ENCODE measurements at places on chromosomes 1 and 21. TPM values are rescaled to one million over a fixed set of nuclear protein-coding genes. Genes with fewer than 3 reads are reported as not detected.
A peak's percentile ranks its signal among the peaks of the same experiment; 100 is the strongest.

The LAMC1 gene
- total RNA-seq, result 802 TPM

The LCE3D gene
- total RNA-seq, result not detected

DNA sequence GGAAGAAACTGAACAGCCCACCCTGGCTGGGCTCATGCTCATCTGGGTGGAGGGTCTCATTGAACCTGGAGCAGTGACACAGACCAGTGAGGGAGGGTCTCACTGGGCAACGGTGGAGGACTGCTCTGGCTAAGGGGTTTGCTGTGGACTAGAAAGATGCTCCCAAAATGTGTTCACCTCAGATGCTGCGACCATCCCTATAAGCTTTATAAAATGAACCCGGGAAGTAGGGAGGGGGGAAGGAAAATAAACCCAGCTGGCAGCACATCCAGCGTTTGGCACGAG, 34.5 kb upstream of the LBR start:
- DNase-seq, result no peak

DNA sequence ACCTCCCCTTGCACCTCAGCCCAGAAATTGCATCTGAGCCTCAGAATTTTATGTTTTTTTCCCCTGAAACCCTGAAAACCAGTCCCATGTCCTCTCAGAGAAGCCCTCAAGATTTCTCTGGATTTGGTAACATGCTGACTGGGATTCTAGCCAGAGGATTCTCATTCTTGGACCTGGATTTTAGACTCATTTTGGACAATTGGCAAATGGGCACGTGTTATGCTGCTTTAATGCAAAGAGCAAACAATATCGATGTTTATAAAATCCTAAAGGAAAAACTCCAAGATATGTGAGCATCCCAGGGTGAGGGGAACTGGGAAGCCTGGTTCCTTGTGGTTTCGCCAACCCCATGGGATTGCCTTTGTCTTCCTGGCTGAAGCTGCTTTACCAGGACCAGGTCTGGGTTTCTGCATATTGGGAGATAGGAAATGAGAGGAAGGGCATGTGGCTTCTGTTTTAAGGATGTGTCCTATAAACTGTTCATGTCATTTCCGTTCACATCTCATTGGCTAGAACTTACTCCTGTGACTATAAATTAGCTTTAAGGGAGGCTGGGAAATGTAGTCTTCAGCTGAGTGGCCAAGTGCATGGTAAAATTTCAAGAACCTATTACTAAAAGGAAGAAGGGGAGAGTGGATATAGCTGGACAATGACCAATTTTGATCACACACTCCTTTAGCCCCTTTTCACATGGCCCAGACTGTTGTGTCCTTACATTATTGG, 27.2 kb upstream of the BCL10 start:
- DNase-seq, result no peak

The ATP6V0B gene
- total RNA-seq, result 99.2 TPM

The GPR61 gene
- total RNA-seq, result not detected

DNA sequence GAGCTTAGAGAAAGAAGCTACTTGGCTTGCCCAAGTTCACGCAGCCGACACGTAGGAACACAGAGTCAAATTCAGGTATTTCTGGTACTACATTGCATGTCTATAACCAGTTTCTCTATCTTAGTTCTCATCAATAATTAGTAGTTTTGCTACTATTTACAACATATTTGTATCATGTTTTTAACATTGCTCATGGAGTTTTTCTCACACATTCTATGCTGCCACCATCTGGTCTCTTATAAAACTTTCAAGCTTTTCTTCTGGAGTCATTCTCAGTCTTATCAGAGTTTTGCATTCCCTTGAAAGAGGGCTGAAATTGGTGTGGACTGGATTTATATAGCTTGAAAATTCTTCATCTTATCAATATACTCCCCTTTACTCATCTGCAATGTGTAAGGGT, 118.8 kb upstream of the PALMD start:
- DNase-seq, result peak; percentile 50

DNA sequence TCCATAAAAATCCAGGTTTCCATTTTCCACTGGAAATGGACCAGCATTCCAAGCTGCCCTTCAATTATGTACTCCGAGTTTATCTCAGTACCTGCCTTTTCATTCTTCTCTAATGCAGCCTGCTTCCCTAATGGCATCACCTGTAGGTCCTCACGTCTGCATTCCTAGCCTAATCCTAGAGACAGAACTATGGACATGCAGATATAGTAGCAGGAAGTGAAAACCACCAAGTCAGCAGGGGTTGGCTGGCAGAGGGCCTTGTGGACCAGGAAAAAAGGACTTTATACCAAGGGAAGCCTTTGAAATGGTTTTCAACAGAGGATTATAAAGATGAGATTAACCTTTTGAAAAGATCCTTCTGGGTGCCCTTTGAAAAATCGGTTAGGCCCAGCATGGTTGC, 135.7 kb upstream of the L1TD1 start:
- DNase-seq, result no peak

DNA sequence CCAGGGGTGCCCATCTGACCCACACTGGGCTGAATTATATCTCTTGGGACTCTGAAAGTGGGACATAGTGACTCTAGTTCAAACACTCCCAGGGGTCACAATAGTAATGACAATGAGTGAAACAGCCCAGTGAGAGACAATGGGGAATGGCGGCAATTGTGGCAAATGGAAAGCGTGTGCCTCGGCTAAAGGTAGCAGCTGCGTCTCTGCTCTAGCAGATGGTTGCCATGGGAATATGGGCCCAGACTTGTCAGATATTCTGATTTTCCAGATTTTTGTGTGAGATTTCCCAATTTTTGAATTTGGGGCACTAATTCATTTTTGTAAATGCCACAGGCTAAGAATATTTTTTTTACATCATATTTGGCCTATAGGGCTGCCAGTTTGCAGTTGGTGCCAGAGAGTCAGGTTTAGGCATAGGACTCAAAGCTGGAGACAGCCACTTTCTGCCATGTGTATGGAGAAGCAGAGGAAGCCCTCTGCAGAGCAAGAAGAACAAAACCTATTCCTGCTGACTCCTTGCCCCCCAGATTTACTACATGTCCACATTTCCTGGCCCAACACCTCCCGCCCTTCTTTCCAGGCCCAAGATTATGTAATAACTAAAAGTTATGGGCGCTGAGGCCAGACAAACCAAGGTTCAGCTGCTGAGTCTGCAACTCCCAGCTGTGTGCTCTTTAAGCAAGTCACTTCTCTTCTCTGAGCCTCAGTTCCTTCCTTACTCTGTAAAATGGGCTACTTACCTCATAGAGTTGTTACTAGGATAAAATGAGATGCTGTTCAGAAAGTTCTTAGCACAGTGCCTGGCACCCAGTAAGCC, 21.6 kb upstream of the PTP4A2 start:
- no peak for DNase-seq

- DNase-seq, result peak; percentile 76
These were observed 3.1 kb downstream of the ADAMTSL4 start for GRCh38 chr1:150552128-150552910.

GRCh38 chr1:95039360-95040031, 33.3 kb downstream of the ALG14 start:
- no peak for DNase-seq

DNA sequence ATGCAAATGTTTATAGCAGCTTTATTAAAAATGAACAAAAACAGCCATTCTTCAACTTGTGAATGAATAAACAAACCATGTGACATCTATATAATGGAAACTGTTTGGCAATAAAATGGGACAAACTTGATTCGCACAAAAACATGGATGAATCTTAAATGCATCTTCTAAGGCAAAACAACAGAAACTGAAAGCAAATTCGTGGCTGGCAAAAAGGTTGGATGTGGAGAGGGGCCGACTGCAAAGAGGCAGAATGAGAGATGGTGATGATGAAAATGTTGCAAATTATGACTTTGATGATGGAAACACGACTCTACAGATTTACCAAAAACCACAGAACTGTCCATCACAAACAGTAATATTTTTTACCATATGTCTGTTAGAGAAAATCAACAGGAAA, 327.0 kb upstream of the NR5A2 start:
- DNase-seq, result no peak

GRCh38 chr21:33396436-33396835, 6.8 kb upstream of the IFNGR2 start:
- DNase-seq, result no peak

The C1orf167 gene
- not detected for total RNA-seq

DNA sequence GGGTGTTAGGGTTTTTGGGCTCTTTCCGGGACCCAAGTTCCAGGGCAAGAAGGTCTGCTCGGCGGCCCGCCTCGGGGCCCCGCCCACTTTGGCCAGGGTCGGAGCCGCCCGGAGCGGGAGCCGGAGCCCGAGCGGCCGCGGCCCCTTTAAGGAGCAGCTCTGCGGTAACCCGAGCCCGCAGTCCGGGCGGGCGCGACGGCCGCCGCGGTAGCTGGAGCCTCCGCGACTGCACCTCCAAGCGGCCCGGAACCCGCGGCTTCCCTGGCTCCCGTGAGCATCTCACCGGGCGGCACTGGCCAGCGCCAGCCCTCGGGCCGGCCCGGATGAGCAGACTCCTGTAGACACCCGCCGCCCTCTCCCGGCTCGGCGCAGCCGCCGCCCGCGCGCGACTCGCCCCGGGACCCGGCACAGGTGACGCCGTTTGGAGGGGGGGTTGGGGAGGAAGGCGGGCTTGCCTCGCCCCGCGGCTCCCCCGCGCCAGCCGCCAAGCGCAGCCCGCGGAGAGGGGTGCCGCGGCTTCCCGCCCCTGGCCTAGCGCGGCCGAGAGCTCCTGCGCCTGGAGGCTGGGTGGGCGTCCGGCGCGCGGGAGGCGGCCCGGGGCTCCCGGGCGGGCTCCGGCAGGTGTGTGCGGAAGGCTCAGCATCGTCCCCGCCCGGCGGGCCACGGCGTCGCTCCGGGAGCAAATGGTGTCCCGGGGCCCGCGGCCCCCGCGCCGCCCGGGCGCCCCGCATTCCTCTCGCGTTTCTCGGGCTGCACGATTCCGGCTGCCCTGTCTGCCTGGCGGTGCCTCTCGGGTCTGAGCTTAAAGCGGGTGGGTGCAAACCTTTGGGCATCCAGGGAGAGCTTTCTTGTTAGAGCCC, at the start of gene TLCD4:
TLCD4 (plus strand) TSS at position 149 of the 860 bp plus-strand sequence. CDS start 26,547 bp downstream, outside the sequence.
- peak; percentile 35 for DNase-seq

GRCh38 chr21:36065497-36066036, 4.3 kb upstream of the CBR1 start:
- DNase-seq, result peak; percentile 76

- no peak for DNase-seq
These were observed 210.1 kb upstream of the NRIP1 start for GRCh38 chr21:15274701-15275485.

GRCh38 chr1:77348549-77348948, 66.7 kb downstream of the AK5 start:
- peak; percentile 5 for DNase-seq

GRCh38 chr1:113325022-113325421, 65.3 kb upstream of the MAGI3 start:
- DNase-seq, result peak; percentile 13

DNA sequence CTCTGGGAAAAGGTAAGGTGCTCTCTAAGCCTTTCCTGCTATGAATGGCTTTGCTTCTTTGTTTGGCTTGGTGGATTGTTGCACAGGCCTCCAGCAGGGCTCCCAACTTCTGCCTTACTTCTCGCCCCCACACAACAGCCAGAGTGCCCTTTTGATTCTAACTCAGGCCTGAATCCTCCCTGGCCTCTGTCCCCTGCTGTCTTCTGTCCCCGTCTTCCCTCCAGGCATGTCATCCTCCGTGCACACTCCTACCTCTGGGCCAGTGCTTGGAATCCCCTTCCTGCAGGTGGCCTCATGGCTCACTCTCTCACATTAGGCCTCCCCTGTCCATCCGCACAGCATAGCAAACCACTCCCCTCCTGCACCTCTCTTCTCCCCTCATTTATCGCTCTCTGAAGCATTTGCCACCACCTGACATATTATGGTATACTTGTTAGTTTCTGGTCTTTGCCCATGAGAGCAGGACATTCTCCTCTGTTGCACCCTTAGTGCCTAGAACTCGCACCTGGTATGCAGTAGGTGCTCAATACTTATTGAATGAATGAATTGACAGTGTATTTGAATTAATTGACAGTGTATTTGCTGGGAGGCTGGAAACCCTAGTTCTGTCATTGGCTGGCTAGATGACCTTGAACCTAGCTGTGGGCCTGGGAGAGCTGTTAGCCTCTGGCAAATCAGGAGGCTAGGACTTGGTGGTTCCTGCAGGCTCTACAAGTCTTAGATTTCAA, 2.9 kb downstream of the ZDHHC18 start:
- DNase-seq, result no peak

The SH2D1B gene
- total RNA-seq, result 0.05 TPM

DNA sequence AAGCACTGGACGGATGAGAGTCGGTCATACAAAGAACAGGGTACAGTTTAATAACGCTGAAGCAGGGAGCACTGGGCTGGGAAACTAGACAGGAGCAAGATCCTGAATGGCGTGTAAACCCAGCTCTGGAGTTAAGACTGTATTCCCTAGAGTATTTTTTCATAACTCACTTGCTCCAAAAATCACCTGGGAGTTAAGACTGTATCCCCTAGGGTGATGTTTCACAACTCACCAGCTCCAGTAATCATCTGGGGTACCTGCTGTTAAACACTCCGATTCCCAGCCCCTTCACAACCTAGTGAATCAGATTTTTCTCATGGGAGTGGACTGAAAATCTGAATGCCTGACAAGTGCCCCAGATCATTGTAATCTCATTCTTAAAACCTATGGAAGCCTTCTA, 123.2 kb downstream of the MAB21L3 start:
- no peak for DNase-seq

The TMEM82 gene
- total RNA-seq, result not detected

- no peak for DNase-seq
These were observed 44.1 kb downstream of the ESRRG start for GRCh38 chr1:216679108-216679507.

DNA sequence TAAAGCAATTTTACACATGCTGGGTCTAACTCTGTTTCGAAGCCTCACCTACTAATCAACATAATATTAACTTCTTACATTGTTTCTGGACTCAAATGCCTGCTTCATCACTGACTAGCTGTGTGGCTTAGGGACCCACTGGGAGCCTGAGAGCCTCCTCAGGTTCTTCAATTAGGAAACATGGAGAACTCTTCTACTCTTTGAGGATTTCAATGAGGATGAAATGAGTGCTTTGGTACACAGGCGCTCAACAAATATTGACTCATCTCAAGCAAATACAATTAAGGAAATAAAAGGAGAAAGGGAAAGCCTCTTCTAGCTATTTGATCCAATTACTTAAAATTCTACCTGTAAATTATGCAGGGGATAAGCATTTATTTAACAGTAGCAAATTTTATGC, 84.4 kb upstream of the JAK1 start:
- DNase-seq, result no peak

DNA sequence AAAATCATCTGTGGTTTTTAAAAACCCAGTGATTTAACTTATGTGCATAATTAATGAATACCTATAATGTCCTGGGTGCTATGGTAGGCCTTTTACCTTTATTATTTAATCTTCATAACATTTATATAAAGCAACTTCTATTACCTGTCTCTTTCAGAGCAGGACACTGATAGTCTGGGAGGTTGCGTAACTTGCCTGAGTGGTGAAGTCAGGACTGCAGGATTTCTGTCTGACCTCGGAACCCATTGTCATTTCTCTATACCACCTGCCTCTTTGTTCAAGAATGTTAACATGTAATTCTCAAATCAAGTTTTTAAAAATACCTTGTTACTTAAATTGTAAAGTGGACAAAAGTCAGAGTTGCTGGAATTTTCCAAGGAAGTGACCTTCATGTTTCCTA, 41.0 kb upstream of the BACH1 start:
- DNase-seq, result no peak
